Activated naive CD4-positive, alpha-beta T cell (primary cell): ENCODE measurements at places on chromosomes 5 and 9.

- DNase-seq = no peak
Measured at GRCh38 chr5:139181322-139181730, 16.8 kb downstream of the SIL1 start.

GRCh38 chr9:135295551-135296300 is 183.9 kb upstream of the PPP1R26 start:
- DNase-seq = no peak

- DNase-seq = no peak
Measured at GRCh38 chr5:89411891-89412290, 528.9 kb upstream of the MEF2C start.

DNA sequence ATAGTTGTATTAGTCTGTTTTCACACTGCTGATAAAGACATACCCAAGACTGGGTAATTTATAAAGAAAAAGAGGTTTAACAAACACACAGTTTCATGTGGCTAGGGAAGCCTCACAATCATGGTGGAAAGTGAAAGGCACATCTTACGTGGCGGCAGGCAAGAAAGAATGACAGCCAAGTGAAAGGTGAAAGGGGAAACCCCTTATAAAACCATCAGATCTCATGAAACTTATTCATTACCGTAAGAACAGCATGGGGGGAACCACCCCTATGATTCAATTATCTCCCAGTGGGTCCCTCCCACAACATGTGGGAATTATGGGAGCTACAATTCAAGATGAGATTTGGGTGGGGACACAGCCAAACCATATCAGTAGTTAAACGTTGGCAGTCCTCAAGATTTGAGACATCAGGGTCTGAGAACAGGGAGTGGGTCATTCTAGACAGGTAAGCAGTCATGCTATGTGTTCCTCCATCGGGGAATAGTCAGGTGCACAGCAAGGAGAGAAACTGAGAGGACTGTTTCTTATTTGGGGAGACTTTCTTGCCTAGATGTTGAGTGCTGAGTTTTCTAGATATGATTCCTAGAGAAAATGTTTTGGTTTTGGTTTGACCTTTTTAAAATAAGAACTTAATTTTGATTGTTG is 45.8 kb upstream of the ENTREP1 start:
- no peak for DNase-seq

- no peak for DNase-seq
Measured at GRCh38 chr5:91885291-91886265, 502.5 kb upstream of the ARRDC3 start.

- no peak for DNase-seq
Measured at GRCh38 chr5:149439899-149440542, 60.9 kb upstream of the IL17B start.

DNA sequence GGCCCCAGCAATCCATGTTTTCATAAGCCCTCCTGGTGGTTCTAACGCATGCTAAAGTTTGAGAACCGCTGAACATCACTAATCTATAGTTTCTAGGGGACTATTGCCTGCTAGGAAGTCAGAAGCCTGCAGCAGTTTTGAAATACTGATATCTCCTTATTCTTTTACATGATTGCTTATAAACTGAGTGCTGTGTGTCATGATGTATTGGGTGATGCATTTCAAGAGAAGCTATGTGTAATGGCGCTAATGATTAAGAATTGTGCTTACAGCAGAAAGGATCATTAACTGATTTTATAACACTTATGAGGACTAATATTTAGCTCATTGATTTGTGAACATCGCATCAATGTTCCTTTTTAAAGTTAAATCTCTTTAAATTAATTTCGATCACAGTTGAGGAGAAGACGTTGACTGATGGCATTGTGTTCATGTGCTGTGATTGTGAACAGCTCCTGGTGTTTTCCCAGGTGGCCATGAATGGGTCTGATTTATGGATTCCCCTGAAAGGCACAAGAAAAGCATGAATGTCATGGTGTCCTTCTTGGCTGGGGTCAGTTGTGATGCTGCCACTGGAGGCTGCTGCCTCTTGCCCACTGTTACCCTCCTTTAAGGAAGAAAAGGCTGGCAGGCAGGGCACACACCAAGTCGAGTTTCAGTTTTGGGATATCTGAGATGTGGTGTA is 12.0 kb upstream of the DAP start:
- DNase-seq = no peak

- no peak for DNase-seq
Measured at GRCh38 chr5:103475629-103476240, 86.9 kb downstream of the NUDT12 start.

DNA sequence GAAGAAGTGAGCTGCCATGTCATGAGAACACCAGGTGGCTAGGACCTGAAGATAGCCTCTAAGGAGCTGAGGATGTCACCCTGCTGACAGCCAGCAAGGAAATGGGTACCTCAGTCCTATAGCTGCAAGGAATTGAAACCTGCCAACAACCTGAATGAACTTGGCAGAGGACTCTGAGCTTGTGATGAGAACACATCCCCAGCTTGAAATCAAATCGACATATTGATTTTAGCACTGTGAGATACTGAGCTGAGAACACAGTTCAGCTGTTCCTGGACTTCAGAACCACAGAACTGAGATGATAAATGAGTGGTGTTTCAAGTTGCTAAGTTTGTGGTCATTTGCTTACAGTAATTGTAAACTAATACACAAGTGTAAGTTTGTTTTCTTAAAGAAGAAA is 5.5 kb upstream of the RASEF start:
- DNase-seq = no peak

- DNase-seq = no peak
Measured at GRCh38 chr5:1460054-1460682, 14.9 kb upstream of the SLC6A3 start.

GRCh38 chr5:54844266-54844665 is 141.1 kb downstream of the ESM1 start:
- no peak for DNase-seq

DNA sequence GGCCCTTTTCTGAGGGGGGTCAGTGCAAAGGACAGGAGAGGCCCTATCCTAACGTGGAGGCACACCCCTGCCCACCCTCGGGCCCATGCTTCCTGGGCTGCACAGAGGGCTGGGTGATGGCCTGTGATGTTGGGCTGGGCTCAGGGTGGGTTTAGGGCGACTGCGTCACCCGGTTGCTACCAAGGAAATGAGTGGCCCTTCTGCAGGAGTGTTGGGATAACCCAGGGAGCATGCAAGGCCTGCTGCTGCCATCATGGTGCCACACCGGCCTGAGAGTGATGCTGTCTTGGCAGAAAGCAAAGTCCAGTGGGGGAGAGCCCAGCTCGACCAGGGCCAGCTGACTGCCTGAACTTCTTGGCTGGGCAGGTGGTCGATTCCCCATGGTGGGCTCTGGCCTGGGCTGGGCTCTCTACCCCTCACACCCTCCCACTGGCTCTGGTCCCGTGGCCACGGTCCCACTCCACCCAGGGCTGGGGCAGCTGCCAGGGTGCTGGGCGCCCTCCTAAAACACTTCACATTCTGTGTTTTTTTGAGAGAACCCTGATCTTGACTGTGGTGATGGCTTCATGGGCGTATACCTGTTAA is 21.5 kb upstream of the MRNIP start:
- DNase-seq = no peak

GRCh38 chr9:119639287-119639955 is 270.2 kb upstream of the BRINP1 start:
- no peak for DNase-seq

GRCh38 chr5:132526290-132526973 is 16.9 kb downstream of the IL5 start:
- DNase-seq = no peak

- no peak for DNase-seq
Measured at GRCh38 chr5:144438237-144438636, 267.6 kb downstream of the KCTD16 start.

DNA sequence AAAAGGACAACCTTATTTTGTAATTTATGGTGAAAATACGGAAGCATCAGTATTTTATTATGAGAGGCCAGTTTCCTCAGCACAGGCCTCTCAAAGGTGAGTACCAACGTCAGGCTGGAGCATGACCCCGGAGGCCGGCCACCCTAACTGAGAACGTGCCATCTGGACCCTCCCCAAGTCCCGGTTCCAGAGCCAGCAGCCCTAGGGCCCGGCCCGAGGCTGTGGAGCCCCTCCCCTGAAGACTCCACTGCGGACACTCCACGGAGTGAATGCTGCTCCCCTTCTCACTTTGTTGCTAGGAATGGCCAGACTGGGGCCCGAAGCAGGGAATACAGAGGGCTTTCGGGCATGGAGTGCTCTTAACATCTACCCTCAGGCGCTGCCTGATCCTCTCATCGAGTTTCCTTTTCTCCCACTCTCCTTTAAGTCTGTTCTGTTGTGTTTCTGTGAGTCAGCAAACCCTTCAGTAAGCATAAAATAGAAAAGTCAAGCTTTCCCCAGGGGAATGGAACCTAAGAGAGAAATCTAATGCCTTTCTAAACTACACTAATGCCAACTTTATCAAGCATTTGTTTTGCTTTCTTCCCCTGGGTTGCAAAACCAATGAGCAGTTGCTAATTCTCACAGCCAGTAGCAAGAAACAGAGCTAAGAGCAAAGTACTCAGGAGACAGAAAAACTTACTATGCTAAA is 4.5 kb downstream of the BRD9 start:
- no peak for DNase-seq
